ENCODE measurements at places on chromosomes 2 and 18.

GRCh38 chr2:191625016-191625415 is 52.9 kb upstream of the NABP1 start:
- DNase-seq, result peak; percentile 89

DNA sequence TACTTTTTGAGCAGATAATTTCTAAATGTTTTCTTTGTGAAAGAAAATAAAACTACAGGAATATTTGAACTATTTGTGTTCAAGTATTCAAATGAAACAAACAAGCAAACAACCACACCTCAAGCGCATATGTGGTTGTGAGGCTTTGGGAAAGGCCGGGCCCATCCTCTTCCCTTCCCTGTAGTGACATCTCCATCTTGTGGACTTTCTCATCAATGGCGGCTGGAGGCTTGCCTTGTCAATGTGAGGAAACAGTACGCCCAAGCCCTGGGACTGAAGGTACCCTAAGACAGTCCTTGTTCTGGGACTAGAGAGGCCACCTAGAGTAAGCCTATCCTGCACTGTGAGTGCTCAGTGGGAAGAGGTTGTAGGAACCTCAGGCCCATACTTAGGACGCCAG is 166.8 kb downstream of the TPGS2 start:
- no peak for DNase-seq

DNA sequence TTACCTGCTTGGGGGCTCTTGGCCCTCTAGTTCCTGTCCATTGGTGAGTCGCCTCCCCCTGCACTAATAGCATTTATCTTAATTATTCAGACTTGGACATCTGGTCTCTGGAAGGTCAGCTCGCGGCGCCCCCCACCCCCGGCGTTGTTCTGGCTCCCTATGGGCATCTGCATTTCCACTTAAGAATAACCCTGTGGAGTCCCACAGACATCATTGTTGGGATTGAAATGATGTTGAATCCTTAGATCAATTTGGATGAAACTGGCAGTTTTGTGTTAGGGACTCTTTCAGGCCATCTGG is 313.8 kb upstream of the HS6ST1 start:
- no peak for DNase-seq

DNA sequence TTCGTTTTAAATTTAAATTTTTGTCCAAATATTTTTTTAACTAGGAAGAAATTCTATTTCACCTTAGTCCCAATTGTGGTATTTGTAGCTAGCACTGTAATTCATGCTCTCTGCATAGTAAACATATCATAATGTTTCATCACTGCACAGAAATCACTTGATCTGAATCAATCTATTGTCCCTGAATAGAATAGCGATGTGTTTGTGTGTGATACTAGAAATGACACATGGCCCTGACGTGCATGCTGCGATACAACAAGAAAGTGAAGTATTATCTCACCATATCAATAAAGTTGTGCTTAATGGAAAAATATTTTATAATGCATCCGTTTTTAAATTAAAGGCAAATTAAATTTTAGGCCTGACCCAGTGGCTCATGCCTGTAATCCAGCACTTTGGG is 10.0 kb downstream of the TTL start:
- DNase-seq, result no peak

DNA sequence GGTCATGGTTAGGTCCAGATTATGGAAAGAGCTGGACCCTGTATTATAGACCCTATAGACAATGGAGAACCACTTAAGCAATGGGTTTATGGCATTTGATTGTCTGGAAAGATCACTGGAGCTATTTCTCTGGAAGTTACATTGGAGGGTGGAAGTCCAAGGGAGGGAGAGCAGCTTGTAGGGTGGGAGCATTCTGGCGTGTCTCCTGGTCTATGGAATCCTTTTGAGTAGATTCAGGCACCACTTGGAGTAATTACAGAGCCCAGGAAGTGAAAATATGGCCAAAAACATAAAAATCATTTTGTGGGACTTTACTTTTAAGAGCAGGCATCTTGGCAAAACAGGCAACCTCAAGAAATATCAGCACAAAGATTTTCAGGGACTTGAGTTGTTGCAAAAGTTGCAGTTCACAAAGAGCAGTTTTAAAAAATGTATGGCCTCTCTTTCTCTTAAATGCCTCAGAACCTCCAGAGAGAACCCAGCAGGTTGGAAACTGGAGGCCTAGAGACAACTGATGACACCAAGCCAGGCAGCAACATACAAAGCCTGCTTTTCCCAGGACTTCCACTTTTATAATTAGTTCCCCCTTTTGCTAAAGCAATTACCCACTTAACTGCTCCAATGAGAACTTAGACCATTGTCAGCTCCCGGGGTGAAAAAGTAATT is 331.0 kb downstream of the MYCN start:
- DNase-seq, result no peak

GRCh38 chr2:180670302-180671003 is 310.0 kb upstream of the UBE2E3 start:
- no peak for DNase-seq

DNA sequence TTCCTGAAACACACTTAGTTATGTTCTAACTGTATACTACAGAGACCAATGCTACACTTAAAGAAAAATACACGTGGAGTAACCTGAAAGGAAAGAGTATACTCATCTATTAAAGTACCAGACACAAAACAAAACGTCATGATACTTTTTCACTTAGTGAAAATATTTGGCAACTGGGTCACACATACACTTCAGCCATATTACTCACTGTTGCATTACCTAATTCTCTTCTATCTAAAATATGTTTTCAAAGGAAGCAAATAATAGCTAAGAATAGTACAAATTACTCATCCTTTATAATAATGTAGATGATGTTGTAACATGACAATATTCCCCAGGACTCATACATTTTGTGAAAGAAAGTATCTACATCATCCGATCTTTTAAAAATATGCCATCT is 76.5 kb upstream of the EPB41L3 start:
- no peak for DNase-seq

GRCh38 chr18:4581966-4582365 is 126.9 kb upstream of the DLGAP1 start:
- no peak for DNase-seq

DNA sequence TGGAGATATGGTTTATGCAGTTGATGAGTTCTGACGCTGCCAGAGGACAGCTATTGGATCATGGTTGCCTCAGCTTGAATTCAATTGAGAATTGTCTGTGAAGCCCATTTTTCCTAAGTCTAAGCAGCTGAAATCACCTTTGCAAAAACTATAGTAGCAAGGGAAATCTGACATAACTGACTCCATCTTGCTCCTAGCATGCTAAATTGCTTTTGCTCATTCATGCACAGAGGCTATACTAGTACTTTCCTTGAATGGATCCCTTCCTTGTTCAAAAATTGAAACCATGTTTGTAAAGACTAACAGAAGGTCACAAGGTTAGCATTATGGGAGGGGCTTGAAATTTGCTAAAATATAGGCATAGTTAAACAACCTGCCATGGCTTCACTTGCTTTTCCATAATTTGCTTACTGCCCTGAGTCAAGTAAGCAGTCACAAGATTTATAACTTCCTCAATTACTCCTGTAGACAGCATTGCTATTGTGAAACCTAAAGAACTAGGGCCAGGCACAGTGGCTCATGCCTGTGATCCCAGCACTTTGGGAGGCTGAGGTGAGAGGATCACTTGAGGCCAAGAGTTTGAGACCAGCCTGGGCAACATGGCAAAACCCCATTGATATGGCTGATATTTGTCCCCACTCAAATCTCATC is 41.2 kb downstream of the CHRNA1 start:
- no peak for DNase-seq

DNA sequence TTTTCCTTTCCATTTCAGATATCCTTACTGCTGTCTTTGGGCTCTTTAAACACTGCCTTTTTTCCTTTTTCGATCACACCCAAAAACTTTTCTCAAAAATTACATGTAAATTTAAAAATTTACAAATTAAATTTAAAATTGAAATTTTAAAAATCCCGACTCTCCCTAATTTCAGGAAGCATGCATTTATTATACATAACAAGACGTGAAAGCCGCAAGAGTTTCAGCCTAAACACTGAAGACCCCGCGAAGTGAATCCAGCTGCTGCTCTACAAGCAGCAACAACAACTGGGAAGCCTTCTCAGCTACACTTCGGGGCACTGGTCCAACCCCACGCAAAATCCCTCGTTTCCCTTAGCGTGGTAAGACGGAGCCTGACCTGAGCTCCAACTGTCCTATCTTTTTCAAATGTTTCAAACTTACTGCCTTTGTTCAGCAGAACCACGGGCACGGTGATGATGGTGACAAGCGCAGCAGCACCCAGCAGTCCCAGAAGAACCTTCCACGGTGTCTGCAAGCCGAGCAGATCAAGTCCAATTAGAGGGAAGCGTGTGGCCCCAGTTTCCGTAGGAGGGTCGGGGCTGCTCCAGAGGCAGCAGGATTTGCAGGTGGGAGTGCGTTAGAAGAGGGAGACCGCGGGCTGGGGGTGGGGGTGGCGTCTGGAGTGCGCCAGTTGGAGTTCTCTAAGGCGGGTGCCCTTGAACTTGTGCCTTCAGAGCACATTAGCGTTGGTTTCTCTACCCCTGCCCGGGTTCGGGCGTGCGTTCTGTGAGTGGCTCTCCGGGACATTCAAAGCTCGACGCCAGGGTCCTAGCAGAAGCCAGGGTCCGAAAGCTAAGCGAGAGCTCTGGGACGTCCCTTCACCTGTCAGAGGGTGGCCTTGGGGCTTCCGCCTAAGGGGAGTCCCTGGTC is 783 bp downstream of the DPP4 start:
- no peak for DNase-seq

DNA sequence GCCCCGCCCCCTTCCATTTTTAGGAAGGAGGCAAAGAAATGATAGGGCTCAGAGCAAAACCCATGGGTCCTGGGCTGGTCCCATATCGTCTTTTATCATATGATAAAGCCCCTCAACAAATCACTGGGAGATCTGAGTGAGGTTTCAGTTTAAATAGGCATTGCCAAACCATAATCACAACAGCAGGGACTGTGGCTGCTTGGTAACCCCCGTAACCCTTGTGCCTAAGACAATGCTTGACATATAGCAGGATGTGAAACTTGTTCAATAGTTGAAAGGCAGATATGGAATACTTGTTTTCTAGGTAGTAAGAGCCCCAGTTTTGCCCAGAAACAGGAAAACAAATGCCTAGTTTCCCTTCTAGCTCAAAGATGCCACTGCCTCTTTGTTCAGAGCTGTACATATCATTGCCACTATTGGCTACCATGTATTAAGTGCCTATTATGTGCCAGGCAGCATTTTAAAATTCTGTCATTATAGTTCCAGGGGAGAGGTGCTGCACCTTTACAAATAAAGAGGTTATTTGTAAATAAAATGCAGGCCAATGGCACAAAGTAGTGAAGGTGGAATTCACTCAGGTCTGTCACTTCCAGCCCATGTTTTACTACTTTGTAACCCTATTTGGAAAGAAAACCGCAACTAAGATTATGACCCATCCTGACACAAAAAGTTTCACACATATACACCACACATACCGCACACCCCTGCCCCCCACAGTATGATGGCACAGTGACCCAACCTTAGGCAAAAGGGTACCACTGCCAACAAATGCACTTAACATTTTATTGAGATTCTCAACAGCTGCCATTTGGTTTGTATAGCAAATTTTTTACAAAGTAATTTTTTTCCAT is 14.2 kb downstream of the NAGK start:
- DNase-seq, result no peak

- DNase-seq, result no peak
Measured at GRCh38 chr2:196963043-196963442, 36.5 kb upstream of the PGAP1 start.

DNA sequence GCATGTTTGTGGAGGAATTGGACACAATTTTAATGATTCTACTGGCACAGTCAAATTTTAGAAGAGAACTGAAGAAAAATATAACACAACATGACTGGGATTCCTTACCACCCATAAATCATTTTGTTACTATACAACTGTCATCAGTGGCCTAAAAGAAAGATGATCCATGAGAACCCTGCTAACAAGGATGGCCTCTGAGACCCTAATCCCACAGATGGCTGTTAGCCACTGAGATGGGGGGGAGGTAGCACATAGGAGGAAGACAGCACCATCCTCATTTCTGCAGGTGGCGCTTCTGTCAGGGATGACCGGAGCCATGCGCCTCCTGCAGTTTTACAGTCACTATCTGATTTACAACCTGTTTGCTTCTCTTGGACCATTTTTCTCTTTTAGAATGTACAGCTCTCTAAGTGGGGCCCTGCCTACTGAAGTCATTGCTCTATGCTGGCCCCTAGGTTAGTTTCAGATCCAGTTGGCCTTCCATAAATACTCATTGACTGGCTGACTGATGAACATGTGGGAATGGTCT is 279.8 kb downstream of the NAPG start:
- no peak for DNase-seq

DNA sequence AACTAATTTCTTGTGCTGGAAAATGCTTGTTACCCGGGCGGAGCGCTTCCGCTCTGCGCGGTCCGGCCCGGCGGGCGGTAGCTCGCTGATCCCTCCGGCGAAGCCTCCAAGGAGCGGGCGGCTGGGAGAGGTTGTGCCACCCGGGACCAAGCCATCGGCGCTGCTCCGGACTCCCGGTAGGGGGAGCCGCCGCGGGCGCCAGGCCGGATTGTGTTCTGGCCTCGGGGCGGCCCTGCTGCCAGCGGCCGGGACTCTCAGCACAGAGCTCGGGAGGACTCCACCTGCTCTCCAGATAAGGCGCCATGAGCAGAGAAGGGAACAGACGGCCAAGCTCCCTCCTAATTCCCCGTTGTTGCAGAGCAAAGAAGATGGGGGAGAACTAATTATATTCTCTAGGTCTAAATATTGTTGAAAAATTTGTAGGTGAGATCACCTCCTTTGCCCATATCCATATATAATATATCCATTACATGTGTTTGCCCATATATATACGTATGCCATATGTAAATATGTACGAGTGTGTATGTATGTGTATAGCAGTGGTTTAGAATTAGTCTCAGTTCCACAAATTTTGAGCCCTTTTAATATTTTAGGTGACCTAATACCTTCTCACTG is 13.8 kb upstream of the SATB2 start:
- DNase-seq, result no peak

GRCh38 chr2:202495230-202495604 is 119.1 kb downstream of the BMPR2 start:
- DNase-seq, result no peak

GRCh38 chr2:200447139-200447855 is 62.6 kb downstream of the KCTD18 start:
- no peak for DNase-seq

GRCh38 chr2:39379643-39380524 is 57.2 kb downstream of the MAP4K3 start:
- DNase-seq, result peak; percentile 54

GRCh38 chr2:171178993-171179392 is 18.3 kb upstream of the TLK1 start:
- no peak for DNase-seq

DNA sequence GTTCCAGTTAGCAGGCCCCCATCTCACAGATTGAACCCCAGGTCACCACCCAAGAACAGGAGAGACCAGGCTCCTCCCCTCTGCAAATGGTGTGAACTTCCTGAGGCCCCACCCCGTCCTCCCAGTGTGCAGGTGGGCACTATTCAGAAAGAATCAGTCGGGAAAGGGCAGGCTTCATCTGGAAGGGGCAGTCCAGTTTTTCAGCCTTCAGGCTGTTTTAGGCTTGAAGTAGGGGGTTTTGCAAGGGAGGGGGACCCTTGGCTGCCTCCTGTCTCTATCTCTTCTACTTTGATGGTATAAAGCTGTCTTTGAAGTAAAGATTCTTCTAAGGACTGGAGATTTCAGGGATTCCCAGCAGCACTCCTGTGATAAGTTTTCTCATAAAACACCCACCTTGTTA is 267.6 kb downstream of the RND3 start:
- DNase-seq, result no peak

- no peak for DNase-seq
Measured at GRCh38 chr2:170643346-170643745, 71.8 kb upstream of the SP5 start.
